ENCODE measurements at places on chromosomes 6 and 20.

DNA sequence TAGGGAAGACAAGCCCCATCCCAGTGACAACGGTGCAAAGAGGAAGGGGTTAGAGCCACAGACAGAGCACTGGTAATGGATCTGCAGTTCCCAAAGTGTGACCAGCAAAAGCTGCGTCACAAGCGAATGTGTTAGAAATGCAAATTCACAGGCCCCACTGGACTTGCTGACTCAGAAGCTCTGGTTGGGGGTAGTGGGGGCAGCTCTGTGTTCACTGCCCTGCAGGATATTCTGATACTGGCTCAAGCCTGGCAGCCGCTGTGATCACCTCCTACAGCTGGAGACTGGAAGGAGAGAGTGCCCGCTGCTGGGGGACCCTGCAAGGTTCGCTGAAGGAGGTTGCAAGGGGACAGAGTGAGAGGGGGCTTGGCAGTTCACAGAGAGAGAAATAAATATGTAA is 179.7 kb upstream of the CDH4 start:
- no peak for DNase-seq

GRCh38 chr6:37920667-37921066 is 101.1 kb downstream of the ZFAND3 start:
- no peak for DNase-seq

GRCh38 chr6:11766043-11766442 is 12.6 kb downstream of the ADTRP start:
- no peak for DNase-seq

GRCh38 chr20:20329564-20329963 is 38.3 kb upstream of the INSM1 start:
- DNase-seq = no peak

DNA sequence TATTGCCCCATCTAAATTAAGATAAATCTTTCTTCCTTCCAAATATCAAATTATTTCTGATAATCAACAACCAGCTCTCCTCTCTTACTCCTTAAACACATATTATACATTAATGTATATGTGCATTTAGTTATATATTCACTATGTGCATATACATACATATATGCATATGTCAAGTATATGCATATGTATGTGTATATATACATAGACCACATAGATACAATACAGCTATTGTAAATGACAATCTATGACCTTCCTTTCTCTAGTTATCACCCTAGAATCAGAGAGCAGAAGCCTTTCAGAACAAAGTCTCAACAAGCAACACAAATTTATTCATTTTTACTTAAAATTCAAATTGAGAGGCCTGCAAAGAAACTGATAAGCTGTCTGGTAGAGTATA is 241.1 kb upstream of the THEMIS start:
- no peak for DNase-seq

- DNase-seq = no peak
Measured at GRCh38 chr6:159693894-159694545, 979 bp upstream of the SOD2 start.

- no peak for DNase-seq
Measured at GRCh38 chr6:150273457-150274309, 95.1 kb upstream of the IYD start.
